CD14-positive monocyte (primary cell): ENCODE measurements at places on chromosomes 13 and 19.
A peak's percentile ranks its signal among the peaks of the same experiment; 100 is the strongest.

DNA sequence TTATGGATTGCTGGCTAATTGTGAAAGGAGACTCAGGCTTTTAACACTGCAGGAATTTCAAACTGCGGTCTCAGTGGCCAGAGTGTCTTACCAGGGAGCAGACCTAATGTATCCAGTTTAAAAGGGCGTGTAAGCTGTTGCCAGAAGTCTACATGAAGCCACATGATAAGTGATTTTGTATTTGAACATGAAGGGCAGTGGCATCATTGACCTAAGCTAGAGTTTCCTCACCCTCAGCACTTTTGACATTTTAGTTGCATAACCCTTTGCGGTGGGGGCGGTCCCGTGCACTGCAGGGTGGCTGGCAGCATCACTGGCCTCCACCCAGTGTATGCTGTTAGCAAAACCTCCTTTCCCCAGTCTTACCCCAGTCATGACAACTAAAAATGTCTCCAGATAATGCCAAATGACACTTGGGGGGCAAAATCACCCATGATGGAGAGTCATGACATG lies 23.7 kb upstream of the GPR18 start:
- DNase-seq: peak; percentile 97
- H3K4me1 ChIP-seq: peaks cover 88% of the 10 kb centered on the region
- no peak overlapping the region for H3K4me3 ChIP-seq
- H3K27ac ChIP-seq: peak overlapping the region; percentile 85
- H3K27me3 ChIP-seq: no peaks in the 10 kb centered on the region

DNA sequence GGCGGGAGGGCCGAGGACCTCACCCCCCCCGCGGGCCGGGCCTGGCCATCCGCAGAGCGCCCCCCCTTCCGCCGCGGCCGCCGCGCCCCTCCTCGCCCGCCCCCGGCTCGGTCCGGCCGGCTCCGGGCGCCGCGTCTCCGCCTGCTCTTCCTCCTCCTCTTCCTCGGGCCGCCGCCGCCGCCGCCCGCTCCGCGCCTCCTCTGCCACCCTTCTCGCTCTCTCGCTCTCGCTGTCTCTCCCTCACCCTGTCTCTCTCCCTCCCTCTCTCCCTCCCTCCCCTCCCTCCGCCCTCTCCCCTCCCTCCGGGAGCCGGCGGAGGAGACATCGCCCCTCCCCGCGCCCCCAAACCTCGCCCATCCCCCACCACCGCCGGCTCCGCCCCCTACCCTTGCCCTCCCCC lies at the start of gene SHANK1:
Gene SHANK1, minus strand, starts transcription at position 237 of the 400 bp plus-strand sequence. CDS start 2,883 bp downstream, outside the sequence.
- peaks cover 50% of the 10 kb centered on the region for H3K27me3 ChIP-seq
- no peaks in the 10 kb centered on the region for H3K36me3 ChIP-seq
- H3K27ac ChIP-seq: no peak within 1 kb of the TSS
- no peak within 1 kb of the TSS for H3K4me3 ChIP-seq
- H3K4me1 ChIP-seq: peaks cover 31% of the 10 kb centered on the region
- DNase-seq: no peak

DNA sequence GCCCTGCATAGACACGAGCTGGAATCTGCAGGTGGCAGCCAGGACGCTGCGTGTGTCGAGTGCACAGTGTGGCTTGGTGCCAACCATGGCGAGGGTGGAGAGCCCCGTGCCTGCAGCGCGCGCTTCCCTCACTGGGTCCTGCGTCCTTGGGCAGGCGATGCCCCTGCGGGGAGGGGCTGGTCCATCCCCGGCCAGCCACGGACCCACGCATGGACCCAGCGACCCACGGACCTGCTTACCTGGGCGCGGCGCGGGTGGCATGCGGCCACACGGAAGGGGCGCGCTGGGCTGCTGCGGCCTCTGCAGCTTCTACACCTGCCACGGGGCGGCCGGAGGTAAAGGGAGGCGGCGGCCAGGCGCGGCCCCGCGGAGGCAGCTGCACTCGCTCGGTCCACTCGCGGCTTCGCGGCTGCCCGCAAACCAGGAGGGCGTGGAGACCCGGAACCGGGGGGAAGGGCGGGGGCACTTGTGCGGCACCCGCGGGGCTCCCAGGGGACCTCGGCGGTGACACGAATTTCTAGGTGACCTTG lies 569 bp upstream of the MCF2L start:
- H3K36me3 ChIP-seq: no peaks in the 10 kb centered on the region
- peaks cover 34% of the 10 kb centered on the region for H3K27me3 ChIP-seq
- no peak overlapping the region for H3K4me3 ChIP-seq
- DNase-seq: no peak
- H3K27ac ChIP-seq: no peak overlapping the region

GRCh38 chr13:51913421-51914136 lies 51.8 kb downstream of the CCDC70 start:
- H3K4me1 ChIP-seq: no peaks in the 10 kb centered on the region
- no peak overlapping the region for H3K4me3 ChIP-seq
- no peak overlapping the region for H3K27ac ChIP-seq
- H3K36me3 ChIP-seq: no peaks in the 10 kb centered on the region
- H3K27me3 ChIP-seq: no peaks in the 10 kb centered on the region

- H3K27ac ChIP-seq: no peak overlapping the region
- DNase-seq: no peak
- H3K27me3 ChIP-seq: no peaks in the 10 kb centered on the region
- no peaks in the 10 kb centered on the region for H3K4me1 ChIP-seq
- H3K4me3 ChIP-seq: no peak overlapping the region
Measured at GRCh38 chr13:99736541-99736940, 235.0 kb downstream of the ZIC5 start.

DNA sequence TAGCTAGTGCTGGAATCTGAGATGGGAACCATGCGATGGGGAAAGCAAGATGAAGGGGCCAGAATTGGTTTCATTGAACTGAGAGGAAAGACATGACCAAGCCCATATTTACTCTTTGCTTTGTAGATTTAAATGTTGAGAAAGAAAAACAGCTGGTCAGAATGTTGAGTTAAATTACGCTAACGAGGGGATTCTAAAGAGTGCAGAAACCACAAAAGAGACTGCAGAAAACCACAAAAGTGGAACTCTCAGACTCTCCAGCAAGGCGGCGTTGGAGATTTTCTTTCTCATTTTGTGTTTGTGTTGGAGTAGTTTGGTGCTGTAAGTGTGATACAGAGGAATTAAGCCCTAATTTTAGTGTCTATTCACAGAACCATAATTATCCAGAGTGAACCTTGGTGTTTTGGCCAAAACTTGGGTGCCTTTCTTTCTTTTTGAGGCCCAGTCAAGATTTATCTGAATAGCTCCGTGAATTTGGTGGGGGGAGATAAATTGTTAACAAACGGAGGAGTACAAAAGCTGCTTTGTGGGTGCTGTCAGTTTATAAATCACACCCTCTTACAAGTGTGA lies 26.3 kb downstream of the SAE1 start:
- no peak overlapping the region for H3K27ac ChIP-seq
- peaks cover 31% of the 10 kb centered on the region for H3K4me1 ChIP-seq
- peaks cover 59% of the 10 kb centered on the region for H3K36me3 ChIP-seq
- DNase-seq: no peak
- H3K4me3 ChIP-seq: no peak overlapping the region

DNA sequence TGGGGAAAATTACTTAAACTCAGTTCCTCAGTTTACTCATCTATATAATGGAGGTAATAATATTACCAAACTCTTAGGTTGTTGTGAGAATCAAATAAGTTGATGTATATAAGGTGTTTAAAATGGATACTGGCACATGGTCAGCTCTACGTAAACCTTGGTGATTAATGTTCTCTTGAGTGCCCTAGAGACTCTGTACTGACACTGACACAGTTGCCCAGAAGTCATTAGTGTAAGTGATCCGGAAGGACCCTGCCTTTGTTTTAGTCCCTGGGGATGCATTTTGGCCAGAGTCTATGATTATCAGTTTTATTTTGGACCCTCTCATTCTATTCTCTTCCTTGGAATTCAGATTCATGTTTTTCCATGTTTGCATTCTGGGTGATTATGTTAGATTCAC lies 31.9 kb downstream of the CHST8 start:
- H3K27me3 ChIP-seq: peaks cover 2% of the 10 kb centered on the region
- H3K4me1 ChIP-seq: no peaks in the 10 kb centered on the region
- no peak overlapping the region for H3K27ac ChIP-seq
- DNase-seq: no peak
- H3K4me3 ChIP-seq: no peak overlapping the region

- no peaks in the 10 kb centered on the region for H3K36me3 ChIP-seq
- no peaks in the 10 kb centered on the region for H3K27me3 ChIP-seq
- H3K27ac ChIP-seq: peak overlapping the region; percentile 97
- H3K4me1 ChIP-seq: peaks cover 38% of the 10 kb centered on the region
- peak; percentile 67 for DNase-seq
- peak overlapping the region; percentile 67 for H3K4me3 ChIP-seq
Measured at GRCh38 chr19:1864480-1865171, 1.2 kb upstream of the KLF16 start.

GRCh38 chr13:109357751-109358471 lies 428.5 kb downstream of the IRS2 start:
- H3K27me3 ChIP-seq: peaks cover 3% of the 10 kb centered on the region
- H3K4me1 ChIP-seq: peaks cover 13% of the 10 kb centered on the region
- H3K4me3 ChIP-seq: no peak overlapping the region
- H3K36me3 ChIP-seq: no peaks in the 10 kb centered on the region
- DNase-seq: no peak
- H3K27ac ChIP-seq: no peak overlapping the region

DNA sequence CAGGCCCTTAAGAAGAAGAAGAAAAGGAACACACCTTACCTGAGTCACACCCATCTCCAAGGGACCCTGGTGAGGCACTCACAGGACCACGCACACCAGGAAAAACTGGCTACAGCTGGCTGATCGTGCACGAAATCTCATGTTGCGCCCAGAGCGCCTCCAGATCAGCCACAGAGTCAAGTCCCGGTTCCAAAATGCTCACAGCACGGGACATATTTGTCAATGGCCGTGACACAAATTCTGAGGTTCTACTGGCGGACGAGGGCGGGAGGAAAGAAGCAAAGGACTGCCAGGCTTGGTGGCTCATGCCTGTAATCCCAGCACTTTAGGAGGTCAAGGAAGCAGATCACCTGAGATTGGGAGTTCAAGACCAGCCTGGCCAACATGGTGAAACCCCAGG lies 21.5 kb downstream of the SH3GL1 start:
- H3K4me1 ChIP-seq: peaks cover 50% of the 10 kb centered on the region
- peaks cover 2% of the 10 kb centered on the region for H3K36me3 ChIP-seq
- no peak for DNase-seq
- H3K27ac ChIP-seq: no peak overlapping the region
- H3K27me3 ChIP-seq: no peaks in the 10 kb centered on the region

DNA sequence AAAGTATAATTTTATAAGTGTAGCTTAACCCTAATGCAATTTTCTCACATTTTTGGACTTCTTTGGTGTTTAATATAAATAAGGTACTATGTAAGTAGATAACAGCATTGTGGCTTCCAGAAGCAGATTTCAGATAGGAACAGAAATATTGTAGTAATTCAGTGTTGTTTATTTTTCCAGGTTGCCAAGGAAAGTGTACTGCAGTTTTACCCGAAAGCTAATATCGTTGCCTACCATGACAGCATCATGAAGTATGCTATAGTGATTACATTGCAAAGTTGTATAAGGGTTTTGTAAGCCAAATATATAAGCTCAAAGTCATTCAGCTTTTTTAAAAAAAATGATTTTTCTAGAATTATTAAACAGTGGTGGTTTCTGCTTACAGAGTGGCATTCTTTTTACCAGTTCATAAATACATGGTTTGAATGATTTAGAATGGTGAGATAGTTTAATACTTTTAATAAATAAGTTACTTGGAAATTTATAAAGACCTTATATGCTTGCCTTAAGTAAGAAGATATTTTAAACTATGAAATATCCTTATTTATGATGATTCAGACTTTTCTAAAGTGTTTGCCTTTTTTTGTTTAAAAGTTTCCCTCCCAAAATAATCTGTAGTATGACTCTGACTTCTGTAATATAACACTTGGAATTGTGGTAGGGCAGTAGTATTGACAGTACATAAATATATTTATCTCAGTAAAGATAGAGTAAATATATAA lies 3.7 kb downstream of the UBA2 start:
- no peak overlapping the region for H3K27ac ChIP-seq
- H3K4me3 ChIP-seq: no peak overlapping the region
- H3K27me3 ChIP-seq: no peaks in the 10 kb centered on the region
- no peak for DNase-seq
- H3K4me1 ChIP-seq: peaks cover 31% of the 10 kb centered on the region

DNA sequence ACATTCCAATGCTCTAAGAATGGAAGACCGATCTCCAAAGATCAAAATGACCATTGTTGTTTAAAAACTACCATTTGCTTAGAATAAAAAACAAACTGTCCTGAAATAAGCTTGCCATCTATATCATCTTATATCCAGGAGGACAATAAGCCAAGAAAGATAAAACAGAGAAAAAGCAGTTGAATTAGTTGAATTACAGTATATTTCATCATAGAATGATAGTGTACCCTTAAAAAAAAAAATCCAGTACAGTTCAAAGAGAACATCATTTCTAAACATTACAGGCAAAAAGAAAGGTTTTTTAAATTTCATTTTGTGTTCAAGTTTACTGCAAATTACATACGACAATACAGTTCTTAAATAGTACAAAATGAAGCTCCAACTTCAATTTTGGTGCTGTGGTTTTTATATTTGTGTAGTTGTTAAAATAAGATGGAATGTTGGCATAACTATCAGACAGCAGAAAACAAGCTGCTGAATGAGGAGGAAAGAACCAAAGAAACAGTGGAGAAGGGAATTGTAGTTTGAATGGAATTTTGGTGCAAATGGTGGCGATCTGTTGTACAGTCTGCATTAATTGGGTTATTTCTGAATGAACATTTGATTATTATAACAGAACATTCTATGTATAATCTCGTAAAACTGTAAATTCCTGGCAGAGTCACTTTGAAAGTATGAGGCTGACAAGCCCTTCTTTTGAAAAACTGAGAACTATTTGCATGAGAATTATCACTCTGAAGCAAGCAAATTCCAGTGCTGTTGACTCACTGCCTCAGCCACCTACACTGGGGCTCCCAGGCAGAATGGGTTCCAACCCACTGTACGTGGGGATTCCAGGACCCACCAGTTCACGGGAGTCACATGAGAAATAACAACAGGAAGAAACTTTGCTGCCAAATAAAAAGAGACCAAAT lies 37.7 kb downstream of the LHFPL6 start:
- DNase-seq: no peak
- H3K27me3 ChIP-seq: no peaks in the 10 kb centered on the region
- no peak overlapping the region for H3K27ac ChIP-seq
- H3K36me3 ChIP-seq: no peaks in the 10 kb centered on the region

- DNase-seq: no peak
- H3K27ac ChIP-seq: no peak overlapping the region
- peaks cover 4% of the 10 kb centered on the region for H3K4me1 ChIP-seq
- no peaks in the 10 kb centered on the region for H3K36me3 ChIP-seq
- H3K27me3 ChIP-seq: peaks cover 40% of the 10 kb centered on the region
Measured at GRCh38 chr19:54412877-54413276, 2.4 kb upstream of the TTYH1 start.
